Ammon's horn (tissue), 1 donor: ENCODE measurements at places on chromosomes 1 and 21.
A peak's percentile ranks its signal among the peaks of the same experiment; 100 is the strongest.

GRCh38 chr1:45957684-45958083 lies 154.3 kb downstream of the MAST2 start:
- DNase-seq = no peak

DNA sequence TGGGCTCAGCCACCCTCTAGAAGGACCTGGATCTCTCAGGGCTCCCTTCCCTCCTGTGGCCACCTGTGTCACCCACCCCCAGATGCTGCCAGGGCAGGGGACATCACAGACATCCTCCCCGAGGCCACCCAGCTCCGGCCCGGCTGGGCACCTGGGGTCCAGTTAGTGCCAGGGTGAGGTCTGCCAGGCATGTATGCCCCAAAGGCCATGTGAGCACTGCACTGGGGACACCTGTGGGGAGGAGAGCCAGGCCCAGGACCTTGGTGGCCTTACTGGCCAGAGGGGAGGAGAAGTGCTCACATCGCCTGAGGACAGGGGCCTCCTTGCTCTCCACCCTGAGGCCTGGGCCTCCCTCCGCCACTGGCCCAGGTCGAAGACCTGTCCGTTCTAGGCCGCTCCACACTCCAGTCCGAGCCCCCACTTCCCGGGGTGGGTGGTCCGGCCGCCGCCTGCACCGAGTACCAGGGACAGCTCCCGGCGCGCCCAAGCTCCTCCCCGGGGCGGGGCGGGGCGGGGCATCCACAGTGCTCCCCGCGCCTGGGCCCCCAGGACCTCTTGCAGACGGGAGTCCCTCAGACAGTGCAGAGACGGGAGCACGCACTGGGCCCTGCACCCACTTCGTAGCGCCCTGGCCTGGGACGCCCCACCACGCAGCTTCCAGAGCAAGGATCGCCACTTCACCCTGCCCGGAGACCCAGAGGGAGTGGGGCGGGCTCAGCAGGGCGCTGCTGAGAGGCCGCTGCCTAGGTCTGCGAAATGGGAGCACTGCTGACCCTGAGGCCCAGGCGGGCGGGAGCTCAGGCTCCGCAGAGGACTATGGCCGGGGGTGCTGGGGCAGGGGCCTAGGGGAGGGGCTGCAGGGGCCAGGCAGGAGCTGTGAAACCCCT lies 34.3 kb upstream of the CCDC27 start:
- no peak for DNase-seq

GRCh38 chr1:67793562-67793961 lies 39.7 kb downstream of the GNG12 start:
- no peak for DNase-seq

- DNase-seq = peak; percentile 46
These were observed 1.8 kb downstream of the ARF1 start for GRCh38 chr1:228084325-228084724.

DNA sequence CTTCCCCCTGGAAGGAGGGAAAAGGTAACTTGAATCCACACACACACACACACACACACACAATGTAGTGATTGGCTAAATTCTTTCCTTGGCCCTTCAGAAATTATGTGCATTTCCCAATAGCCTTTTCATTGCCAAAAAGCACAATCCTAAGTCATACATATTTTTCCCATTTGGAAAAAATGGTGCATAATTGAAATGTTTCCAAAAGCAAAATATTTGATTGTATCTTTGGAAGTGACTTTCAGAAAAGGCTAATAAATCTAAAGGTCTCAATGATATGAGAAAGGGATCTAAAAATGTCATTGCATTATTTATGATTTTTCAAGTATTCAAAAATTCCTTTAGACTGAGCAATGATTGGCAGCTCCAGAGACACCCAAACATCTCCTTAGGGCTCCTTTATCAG lies 43.5 kb upstream of the NEK7 start:
- DNase-seq = no peak

- DNase-seq = no peak
These were observed 13.8 kb downstream of the EPHX4 start for GRCh38 chr1:92043621-92044020.

DNA sequence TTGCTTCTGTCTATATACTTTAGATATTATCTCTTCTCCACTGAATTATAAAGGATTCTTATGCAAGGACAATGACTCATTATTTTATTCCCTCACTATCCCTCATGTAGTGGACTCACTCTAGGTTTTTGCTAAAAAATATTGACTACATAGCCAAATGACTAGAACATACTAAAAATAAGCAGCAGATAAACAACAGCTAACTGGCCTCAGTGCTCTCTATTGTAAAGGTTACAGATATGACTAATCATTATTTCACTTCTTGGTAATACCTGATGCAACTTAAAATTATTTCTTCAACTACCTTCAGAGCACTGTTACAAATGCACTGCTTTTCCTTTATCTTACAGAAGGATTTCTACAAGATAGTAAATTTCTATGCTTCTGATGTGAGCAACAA lies 147.6 kb upstream of the DEPDC1 start:
- DNase-seq = no peak

- no peak for DNase-seq
These were observed 90.3 kb downstream of the WLS start for GRCh38 chr1:68142036-68142435.

DNA sequence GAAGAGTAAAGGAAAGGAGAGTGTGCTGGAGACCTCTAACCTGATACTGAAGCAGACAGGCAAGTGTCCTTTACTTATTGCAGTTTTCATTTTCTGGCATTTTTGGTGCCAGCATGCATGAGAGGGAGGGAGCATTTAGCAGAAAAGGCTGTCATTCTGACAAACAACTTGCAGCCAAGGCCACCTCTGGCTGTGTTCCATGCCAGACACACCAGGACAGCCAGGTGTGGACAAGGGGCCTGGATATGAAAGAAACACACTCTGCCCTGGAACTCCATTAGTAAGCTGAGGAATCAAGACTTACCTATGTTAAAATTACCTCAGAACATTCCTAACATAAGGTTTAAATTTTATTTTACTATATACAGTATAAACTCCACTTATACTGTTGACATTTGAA lies 365.4 kb upstream of the CAMK1G start:
- DNase-seq = no peak

- DNase-seq = peak; percentile 88
These were observed at the start of gene ADORA1 for GRCh38 chr1:203127666-203128430. TSS of gene ADORA1 (plus strand) at chr1:203127726. CDS start at chr1:203128842, 1,116 bp downstream.

DNA sequence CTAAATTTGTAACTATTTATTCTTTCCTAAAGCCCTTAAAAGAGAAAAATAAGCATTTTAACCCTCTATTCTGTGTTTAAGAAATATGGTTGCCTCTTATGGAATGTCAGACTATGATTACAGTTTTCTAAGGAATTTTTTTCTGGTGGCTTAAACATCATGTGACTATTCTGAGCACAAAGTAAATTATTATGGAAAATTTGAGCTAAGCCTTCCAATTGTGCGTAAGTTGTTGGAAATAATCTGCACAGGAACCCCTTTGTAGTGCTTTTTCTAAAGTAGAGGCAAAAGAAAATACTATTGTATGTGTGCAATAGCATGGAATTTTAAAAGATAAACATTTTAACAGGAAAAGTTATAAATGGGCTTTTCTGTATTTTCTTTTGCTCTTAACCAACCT lies 254.8 kb downstream of the PBX1 start:
- no peak for DNase-seq

DNA sequence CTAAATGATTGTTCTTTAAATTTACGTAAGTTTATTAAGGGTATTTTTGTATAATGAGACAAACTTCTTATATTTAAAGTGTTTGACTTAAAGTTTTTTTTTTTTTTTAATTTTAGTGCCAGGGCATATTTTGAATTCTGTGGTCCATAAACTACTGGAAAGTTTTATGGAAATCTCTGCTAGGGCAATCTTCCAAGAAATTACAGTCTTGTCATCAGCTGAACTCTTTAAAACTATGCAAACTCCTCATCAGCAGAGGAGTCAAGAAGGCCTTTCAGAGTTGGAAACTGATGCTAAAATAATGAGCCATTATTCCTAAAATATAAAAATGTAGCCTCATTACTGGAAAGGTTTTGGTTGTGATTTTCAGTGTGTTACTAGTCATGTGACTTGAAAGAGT lies 1201.9 kb downstream of the BRINP3 start:
- no peak for DNase-seq

- DNase-seq = peak; percentile 19
These were observed 49.1 kb upstream of the EPS8L3 start for GRCh38 chr1:109812691-109813393.

DNA sequence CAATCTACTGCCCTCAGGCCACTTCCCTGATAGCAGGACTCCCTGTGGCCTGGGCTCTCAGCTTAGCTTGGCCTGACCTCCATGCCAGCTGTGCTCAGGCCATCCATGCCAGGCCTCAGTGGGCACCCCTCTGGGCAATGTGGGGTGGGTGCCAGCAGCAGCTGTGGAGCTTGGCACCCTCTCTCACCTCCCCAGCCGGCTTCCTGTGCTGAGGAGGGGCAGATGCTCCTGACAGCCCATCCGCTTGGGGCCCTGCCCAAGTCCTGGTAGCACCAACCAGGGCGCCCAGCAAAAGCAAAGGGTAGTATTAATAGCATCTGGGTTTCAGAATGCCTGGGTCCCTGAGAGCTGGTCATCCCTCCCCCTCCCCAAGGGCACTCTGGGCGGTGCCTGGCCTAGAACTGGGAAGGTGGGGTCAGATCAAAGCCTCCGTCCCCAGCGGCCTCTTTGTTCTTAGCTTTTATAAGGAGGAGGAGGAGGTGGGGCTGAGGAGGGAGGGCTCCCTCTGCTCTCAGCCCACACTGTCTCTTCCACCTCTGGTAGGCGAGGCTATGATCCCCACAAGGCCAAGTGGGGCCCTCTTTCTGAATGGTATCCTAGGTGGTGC lies 6.1 kb downstream of the EFNA4 start:
- no peak for DNase-seq

GRCh38 chr1:180522213-180522515 lies 19.8 kb upstream of the ACBD6 start:
- no peak for DNase-seq

- no peak for DNase-seq
These were observed 649.5 kb upstream of the ADGRL2 start for GRCh38 chr1:81151206-81151605.

- no peak for DNase-seq
These were observed 26.4 kb upstream of the PPP1R15B start for GRCh38 chr1:204437796-204438570.

- DNase-seq = no peak
These were observed 22.6 kb downstream of the NPL start for GRCh38 chr1:182811975-182812722.

DNA sequence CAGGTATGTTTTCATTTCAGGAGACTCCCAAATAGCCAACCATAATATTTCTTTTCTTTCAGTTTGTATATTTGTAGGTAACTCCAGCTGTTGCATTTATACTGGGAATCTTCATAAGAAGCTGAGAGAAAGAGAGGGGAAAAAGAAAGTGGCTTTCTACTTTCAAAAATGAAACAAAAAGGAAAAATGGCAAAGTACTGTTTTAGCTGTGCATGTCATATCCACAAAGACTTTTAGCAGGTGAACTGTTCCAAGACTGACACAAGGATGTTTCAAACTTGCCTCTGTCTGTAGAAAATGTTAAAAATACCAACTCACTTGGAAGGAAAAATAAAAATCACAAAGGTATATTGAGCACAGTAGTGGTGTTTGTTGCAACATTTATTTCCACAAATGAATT lies 41.9 kb upstream of the CACYBP start:
- DNase-seq = no peak

DNA sequence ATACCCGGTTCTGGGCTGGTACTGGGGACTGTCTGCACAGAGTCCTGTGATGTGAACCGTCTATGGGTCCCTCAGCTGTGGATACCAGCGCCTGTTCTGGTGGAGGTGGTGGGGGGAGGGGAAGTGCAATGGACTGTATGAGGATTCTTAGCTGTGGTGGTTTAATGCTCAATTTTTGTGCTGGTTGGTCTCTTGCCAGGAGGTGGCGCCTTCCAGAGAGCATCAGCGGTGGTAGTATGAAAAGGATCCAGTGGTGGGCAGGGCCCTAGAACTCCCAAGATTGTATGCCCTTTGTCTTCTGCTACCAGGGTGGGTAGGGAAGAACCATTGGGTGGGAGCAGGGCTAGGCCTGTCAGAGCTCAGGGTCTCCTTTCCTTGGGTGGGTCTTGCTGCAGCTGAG lies 89.4 kb upstream of the B3GALT2 start:
- no peak for DNase-seq

DNA sequence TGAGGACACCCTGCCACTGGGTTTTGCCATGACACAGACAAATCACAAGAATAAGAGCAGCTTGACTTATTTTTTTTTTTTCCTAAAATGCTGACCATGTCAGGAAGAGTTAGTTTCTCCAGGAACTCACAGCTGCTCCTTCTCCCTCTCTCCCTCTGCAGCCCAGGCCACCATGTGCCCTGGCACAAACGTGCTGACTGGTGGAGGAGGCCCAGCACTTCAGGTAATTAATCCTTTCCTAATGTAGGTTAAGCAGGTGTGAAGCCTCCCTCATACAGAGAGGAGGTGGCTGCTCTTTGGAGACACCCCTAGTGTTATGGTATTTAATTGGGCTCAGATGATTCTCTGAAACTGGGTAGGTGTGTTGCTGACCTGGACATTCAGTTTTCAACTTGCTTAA lies 129.8 kb upstream of the USH2A start:
- no peak for DNase-seq

- peak; percentile 97 for DNase-seq
These were observed 133.8 kb upstream of the EDN2 start for GRCh38 chr1:41618066-41618825.

- no peak for DNase-seq
These were observed 44.7 kb upstream of the LRRC7 start for GRCh38 chr1:69523032-69523431.

DNA sequence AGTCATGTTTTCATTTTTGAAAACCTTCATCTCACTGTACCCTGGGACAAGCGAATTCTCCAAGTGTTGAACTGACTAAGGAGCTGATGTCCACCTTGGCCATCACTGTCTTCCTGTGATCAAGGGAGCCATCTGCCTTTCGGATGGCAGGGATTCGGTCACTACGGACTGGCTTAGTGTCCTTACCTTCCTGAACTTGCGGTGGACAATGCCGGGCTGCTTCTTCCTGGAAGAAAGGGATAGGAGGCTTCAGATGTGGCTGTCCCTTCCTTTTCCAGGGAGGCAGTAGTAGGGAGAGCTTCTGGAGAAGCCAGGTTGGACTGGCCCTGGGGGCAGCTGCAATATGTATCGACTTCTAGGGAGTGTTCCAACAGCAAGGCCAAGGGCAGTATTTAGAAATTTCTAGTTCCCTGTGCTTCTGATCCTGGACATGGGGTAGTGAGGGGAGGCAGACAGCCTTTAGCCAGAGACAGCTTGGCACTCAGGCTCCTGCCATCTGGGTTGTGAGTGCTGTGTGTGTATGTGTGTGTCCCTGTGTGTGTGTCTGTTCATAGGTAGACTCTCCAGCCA lies 114.6 kb downstream of the IER5 start:
- DNase-seq = no peak

DNA sequence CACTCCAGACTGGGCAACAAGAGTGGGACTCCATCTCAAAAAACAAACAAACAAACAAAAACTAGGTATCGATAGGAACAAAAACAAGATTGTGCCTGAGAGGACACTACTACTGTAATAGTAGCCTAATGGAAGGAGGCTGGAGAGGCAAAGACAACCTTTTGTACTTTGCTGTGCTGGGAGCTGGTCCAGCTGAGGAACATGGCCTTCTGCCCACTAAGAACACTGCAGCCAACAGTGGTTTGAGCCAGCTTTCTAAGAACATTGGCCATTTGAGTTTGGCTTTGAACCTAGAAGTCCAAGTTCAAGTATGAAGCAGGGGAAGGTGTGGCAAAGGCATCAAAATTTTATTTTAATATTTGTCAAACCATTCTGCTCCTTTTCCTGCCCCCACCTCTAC lies 22.7 kb upstream of the RGS8 start:
- peak; percentile 74 for DNase-seq
